CD4-positive, alpha-beta T cell treated with Interleukin-15 for 4 hours (primary cell): ENCODE measurements at places on chromosomes 1 and 21.

DNA sequence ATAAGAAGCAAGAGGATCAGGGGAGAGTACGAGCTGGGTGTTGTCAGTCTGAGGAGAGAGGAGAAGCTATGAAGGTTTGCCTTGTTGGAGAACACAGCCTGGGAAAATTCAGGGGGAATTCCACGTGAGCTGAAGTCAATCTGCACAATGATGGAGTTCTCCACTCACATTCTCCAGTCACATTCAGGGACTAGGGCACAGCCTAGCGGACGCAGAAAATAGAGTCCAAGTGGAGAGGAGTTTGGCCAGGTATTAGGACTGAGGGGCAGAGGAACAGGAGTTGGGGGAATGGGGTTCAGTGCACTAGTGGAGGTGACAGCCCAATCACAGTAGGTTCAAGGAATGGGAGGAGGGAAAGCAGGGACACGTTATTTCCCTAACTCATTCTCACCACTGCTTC lies 124.0 kb downstream of the KCNH1 start:
- no peak for DNase-seq

DNA sequence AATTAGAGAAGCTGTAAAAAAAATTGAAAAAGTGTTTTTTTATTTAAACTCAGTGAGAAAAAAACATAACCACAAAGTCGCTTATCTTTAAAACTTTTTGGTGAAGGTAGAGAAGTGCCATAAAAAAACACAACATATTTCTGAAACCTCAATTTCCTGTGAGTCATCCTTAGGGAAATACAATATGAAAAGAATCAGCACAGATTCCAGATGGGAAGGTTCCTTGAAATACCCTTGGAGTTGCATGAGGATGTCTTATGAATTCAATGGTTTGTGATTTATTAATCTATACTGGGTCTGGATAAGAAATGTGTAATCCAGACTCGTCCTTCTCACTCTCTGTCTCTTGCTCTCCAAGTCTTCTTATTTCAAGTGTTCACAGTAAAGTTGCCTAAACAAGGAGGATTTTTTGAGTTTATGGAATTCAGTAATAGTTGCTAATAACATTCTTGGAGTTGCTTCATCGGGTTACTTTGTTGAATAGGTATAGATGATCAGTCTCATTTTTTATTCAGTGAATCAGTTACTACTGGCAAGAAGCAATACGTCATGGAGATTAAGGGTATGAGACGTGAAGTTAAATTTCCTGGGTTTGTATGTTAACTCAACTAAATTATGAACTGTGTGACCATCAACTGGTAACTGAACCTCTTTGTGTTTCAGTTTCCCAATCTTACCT lies 191.4 kb downstream of the KCNK2 start:
- no peak for DNase-seq

DNA sequence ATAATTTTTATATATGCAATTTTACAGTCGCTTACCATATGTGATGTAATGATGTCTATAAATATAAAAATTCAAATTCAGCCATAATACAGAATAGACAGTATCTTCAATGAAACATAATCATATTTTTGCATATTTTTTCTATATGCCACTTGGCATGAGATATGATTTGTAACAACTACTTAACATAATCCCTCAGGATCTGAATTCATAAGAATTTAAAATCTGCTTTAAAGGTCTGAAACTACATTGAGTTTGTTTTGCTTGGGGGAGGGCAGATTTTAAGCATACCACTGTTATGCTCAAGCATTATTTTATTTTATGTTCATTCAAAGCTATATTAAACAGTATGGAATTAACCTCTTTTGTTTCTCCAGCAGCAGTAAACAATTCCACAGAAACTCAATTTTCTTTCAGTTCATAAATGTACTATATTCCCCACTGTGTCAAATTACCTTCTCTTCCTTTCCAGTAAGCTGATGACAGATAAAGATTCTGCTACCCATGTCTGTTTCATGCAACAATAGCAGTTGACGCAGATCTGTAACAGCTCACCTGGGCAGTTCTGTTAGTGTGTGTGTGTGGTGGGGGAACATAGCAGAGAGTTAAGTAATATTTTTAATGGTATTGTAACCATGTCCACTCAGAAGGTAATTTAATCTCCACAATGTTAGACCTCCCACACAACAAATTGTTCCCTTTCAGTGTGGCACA lies 224.8 kb downstream of the NTNG1 start:
- no peak for DNase-seq

GRCh38 chr1:246565751-246566127 lies 322 bp downstream of the TFB2M start:
- DNase-seq, result no peak

DNA sequence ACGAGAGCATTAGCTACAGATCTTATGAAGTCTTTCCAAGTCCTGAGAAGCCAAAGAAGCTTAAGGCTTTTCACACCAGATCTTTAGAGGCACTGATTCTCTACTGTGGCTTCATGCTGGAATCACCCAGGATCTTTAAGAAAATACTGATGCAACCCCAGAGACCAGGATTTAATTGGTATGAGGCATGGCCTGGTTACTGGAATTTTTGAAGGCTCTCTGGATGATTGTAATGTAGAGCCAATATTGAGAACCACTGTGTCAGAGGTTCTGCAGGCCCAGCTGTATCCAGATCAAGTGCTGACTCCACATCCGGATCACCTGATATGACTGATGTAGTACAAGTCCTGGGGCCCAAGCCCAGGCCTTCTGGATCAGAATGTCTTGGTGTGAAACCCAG lies 105.7 kb downstream of the PLPPR5 start:
- no peak for DNase-seq

- DNase-seq, result no peak
Observed at GRCh38 chr1:209609041-209609790, 25.7 kb downstream of the CAMK1G start.

DNA sequence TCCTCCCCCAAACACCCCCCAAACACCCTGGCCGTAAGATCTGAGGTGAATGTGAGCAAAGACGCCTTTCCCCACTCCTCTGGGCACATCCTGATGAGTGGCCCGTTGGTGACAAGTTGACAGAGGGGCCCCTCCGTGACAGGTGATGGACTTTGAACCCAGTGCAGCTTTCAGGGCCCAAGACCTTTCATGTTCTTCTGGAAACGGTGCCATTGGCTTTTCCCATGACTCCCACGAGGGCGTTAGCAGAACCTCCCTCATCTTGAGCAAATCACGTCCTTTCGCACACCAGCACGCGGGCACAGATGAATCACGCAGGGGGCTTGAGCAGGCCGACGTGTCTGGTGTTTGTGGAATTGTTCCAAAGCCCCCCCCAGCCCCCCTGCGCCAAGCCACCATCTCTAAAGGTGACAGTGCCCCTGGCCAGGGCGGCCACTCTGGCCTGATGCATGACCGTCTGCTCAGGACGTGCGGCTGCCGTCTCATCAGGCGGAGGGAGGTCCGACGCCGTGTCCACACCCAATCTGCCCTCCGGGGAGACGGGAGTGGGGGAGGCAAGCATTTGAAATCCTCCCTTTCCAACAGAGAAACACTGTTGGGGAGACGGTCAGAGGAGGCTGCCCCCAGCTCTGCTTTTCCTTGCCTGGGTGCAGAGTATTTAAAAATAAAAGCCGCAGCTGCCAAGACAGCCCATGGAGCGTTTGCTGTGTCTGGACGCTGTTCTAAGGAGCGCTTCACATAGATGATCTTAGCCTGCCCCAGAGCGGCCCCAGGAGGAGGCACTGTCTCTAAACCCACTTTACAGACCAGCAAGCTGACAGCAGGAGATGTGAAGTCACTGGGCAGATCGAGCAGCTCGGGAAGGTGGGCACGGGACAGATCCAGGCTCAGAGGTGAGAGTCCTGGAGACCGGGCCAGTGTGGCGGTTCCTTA lies 98.3 kb upstream of the ARHGEF16 start:
- DNase-seq, result no peak

GRCh38 chr1:52633291-52633754 lies 355 bp downstream of the SHISAL2A start:
- peak; percentile 16 for DNase-seq

GRCh38 chr1:112674986-112675727 lies 698 bp downstream of the MOV10 start:
- DNase-seq, result peak; percentile 14

- DNase-seq, result no peak
Observed at GRCh38 chr1:209199822-209200221, 383.7 kb upstream of the CAMK1G start.
